A172 (cell line): ENCODE measurements at places on chromosomes 5 and 9. TPM values are rescaled to one million over a fixed set of nuclear protein-coding genes. Genes with fewer than 3 reads are reported as not detected.

GRCh38 chr5:121144764-121145163 lies 680.7 kb downstream of the PRR16 start:
- DNase-seq, result peak; percentile 60

DNA sequence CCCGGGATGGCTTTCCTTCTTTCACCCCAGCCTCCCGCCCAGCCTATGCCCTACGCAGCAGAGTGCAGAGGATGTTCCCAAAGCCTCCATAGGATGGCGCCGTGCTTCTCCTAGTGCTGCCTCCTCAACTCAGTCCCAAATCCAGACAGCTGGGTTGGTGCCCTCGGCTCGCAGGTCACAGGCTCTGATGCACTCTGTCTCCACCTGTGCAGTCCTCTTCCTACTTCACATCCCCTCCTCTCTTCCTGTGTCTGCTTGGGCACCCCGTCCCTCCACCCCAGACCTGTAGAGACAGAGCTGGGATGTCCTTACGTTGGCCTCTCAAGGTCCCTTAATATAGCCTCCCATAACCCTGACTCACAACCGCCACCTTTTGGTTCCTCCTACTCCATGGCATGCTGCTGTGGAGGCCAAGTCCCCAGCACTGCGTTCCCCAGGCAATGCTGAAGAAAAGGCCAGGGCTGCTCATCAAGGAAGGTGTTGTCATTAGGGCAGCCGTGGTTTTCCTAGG lies 314.4 kb downstream of the GADD45G start:
- DNase-seq, result peak; percentile 31

- no peak for DNase-seq
Measured at GRCh38 chr9:1453636-1454035, 403.5 kb downstream of the DMRT2 start.

GRCh38 chr5:36665628-36666027 lies 59.2 kb downstream of the SLC1A3 start:
- no peak for DNase-seq

DNA sequence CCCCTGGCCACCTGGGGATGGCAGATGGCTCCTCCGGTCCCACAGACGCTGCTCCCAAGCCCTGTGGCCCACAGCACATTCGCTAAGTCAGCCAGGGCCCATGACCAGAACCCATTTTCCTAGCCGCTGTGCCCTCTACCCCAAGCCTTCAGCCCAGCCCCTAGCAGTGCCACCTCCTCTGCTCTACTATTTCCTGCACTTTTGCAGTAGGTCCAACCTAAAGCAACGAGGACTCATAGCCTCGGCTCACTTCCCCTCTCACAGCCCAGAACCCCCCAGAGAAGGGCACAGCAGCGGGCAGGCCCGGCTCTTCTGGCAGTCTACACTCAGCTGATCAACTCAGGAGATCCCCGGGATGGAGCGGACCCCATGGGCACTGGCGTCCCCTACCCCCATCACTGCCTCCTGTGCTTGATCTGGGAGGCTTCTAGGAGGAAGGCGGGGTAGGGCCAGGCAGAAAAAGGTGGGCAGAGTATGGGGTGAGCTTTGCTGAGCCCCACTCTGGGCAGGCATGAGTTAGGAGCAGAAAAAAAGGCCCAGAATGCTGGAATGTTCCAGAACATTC lies 111.2 kb downstream of the ZNF354C start:
- DNase-seq, result no peak

DNA sequence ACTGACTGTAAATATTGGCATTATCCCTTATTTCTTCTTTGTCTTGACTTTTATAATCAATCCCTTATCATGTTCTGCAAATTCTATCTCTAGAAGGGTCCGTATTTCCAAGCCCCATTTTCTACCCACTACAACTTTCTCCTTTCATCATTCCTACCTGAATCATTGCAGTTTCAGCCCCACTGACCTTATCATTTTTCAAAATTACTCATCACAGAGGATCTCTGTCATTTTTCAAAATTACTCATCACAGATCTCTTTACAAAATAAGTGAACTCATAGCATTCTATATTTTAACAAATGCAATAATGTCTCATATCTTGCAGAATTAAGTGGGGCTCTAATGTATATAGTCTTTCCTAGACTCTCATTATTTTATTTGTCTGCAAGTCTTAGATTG lies 256.9 kb upstream of the COX7C start:
- DNase-seq, result no peak

- DNase-seq, result no peak
Measured at GRCh38 chr5:58450018-58450417, 9.9 kb downstream of the PLK2 start.

The EGFLAM gene
- total RNA-seq, result 0.07 TPM in 1 of 2 replicates, not detected in the other
